ENCODE measurements at places on chromosomes 16 and 17. TPM values are rescaled to one million over a fixed set of nuclear protein-coding genes. Genes with fewer than 3 reads are reported as not detected.

- peak; percentile 42 for DNase-seq
These were observed 246.6 kb upstream of the RPL38 start for GRCh38 chr17:73956595-73957465.

- peak; percentile 62 for DNase-seq
These were observed 3.1 kb downstream of the RNF227 start for GRCh38 chr17:7912927-7913524.

GRCh38 chr17:69605571-69605970 is 191.1 kb downstream of the MAP2K6 start:
- DNase-seq: no peak

- DNase-seq: no peak
These were observed 8.3 kb upstream of the RAB5C start for GRCh38 chr17:42163113-42163512.

DNA sequence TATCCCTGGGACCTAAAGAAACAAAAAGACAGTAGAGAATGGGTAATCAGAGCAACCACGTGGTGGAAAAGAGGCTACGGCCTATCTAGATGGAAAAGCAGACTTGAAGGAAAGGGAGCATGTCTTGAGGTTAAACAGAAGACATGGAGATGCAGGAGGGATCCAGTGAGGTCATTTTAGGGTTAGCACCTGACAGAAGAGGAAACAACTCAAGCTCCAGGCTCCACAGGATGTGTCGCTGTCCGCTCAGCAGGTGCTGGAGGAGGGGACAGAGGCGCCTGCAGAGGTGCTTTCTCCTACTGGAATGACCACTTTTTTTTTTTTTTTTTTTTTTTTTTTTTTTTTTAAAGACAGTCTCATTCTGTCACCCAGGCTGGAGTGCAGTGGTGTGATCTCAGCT is 47.5 kb upstream of the CLEC3A start:
- DNase-seq: no peak

- DNase-seq: no peak
These were observed 84.6 kb downstream of the PARN start for GRCh38 chr16:14545346-14545884.

DNA sequence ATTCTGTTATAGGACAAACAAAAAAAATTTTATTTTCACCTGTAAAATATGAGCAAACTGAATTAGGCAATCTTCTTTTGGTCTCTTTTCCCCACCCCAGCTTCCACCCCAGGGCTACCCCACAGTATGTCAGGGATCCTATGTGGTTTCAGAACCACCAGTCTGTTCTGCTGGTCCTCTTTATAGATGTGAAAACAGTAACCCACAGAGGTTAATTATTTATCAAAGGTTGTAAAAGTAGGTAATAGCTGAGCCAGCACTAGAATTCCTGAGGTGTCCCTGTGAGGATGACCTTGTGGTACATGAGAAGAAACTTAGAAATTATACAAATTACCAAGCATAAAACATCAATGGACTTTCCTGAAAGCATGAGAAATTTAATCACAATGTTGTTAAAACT is 428.7 kb downstream of the CNTNAP4 start:
- no peak for DNase-seq

GRCh38 chr17:42283241-42284023 is 4.9 kb upstream of the STAT5A start:
- peak; percentile 33 for DNase-seq

DNA sequence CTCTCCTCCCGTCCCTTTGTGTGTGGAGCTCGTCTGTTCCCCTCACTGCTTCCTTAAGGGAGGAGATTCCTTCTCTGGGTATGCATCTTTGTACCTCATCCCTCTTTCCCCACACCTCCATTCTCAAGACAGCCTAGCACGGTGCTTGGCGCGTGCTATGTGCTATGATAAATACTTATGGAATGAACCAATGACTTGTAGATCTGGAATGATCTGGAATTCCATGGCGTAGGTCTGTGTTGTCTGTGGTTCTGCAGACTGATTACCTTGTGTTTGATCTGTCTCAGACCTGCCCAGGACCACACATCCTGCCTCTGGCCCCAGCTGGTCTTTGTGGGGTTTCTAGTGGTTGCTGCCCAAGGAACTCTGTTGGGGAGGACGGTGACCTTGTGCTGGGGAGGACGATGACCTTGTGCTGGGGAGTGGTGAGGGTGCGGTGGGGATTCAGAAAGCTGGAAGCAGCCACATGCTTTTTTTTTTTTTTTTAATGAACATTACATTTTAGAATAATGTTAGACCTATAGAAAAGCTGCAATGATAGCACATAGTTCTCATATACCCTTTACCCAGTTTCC is 33.5 kb upstream of the ETV4 start:
- no peak for DNase-seq

DNA sequence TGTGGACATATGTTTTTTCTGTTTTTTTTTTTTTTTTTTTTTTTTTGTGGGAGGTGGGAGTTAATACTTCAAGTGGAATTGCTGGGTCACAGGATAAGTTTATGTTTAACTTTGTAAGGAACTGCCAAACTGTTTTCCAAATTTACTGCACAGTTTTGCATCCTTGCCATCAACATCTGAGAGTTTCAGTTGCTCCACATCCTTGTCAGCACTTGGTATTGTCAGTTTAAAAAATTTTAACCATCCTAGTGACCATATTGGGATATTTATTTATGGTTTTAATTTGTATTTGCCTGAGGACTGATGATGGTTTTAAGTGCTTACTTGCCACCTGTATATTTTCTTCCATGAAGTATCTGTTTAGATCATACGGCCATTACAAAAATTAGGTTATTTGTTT is 34.0 kb upstream of the IRF8 start:
- DNase-seq: no peak

DNA sequence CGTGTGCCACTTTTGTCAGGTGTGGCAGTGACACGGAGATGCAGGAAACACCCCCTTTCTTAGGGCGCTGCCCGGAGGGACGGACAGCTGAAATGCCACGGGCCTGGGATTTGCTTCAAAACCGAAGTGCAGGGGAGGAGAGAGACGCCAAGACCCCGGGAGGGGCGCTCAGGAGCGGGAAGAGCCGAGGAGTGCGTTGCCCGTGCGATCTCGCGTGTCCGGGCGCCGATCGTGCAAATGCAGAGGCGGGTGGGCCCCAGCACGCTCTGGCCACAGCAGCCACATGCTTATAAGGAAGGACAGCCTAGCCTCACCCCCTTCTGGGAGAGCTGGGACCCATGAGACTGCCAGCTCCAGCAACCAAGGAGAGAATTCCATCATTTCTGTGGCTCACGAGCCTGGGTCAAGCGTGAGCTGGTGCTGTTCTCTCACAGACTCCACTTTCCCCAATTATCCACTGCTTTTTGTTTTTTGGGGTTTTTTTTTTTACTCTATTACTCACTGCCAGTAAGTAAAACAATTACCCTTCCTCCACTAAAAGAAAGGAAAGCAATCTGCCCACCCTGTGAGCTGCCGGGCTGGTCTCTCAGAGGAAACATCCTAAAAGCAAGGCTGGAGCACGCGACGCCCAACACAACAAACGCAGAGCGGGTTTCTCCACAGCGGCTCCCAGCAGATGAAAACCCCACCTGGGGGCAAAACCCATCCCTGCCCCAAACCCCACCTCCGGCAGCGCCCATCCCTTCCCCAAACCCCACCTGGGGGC is 27.2 kb upstream of the C16orf95 start:
- no peak for DNase-seq

DNA sequence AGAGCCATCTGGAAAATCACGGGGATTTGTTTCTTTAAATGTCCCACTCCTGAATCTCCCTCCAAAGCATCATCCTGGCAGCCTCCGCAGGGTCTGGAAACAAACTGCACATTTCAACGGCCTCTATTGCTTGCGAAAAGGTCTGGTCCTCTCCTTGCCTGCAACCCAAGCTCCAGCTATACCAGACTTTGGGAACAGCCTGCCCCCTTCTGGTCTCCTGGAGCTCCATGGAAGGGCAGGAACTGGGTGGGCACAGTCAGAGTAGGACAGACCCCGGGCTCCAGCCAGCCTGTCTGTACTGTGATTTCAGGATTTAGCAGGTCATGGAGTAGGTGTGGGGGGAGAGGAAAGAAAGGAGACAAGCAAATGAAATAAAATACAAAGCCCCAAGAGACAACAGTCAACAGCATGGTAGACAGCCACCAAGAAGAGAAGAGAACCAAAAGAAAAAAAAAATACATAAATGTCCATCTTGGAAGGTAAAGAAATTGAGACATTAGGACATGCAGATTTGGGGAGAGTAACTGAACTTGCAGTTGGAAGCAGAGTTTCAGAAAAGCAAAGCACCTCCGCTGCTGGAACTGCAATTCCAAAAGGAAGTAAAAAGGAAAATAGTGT is 2.7 kb downstream of the XYLT1 start:
- DNase-seq: peak; percentile 86

C16orf87 gene
- 7.9 TPM for total RNA-seq

HLF gene
- 10.0 TPM for total RNA-seq

Data from Peyer's patch (tissue), 4 donors.